Upper lobe of left lung (tissue), 6 donors: ENCODE measurements at places on chromosomes 12 and 14. TPM values are rescaled to one million over a fixed set of nuclear protein-coding genes. Genes with fewer than 3 reads are reported as not detected.

- DNase-seq = no peak
Observed at GRCh38 chr12:94074980-94075629, 73.3 kb upstream of the PLXNC1 start.

GRCh38 chr12:115443351-115443938, 759.5 kb upstream of the TBX3 start:
- no peak for DNase-seq

- no peak for DNase-seq
Observed at GRCh38 chr12:25054783-25055144, 105.9 kb upstream of the BCAT1 start.

GRCh38 chr12:132024758-132025157, 75.0 kb downstream of the EP400 start:
- DNase-seq = no peak

GRCh38 chr12:52818388-52818787, 4.5 kb upstream of the KRT4 start:
- no peak for DNase-seq

GRCh38 chr12:53747095-53747494, 4.7 kb downstream of the CISTR start:
- no peak for DNase-seq

GRCh38 chr12:30932881-30933280, 6.3 kb downstream of the TSPAN11 start:
- DNase-seq = no peak

GRCh38 chr12:18943200-18943599, 186.3 kb upstream of the PLEKHA5 start:
- no peak for DNase-seq

Gene PPHLN1
- 38.5 TPM for total RNA-seq

Gene SLCO1B1
- not detected for total RNA-seq

Gene IL31
- total RNA-seq = not detected

Gene HCFC2
- 14.7 TPM for total RNA-seq
